ENCODE measurements at places on chromosomes 16 and 17. TPM values are rescaled to one million over a fixed set of nuclear protein-coding genes. Genes with fewer than 3 reads are reported as not detected.

The C16orf46 gene
- 0.18 TPM for total RNA-seq

The TEX19 gene
- 0.26 TPM for total RNA-seq

The TLCD3A gene
- 24.6 TPM for total RNA-seq

The PPY gene
- total RNA-seq = not detected

The KIF19 gene
- 48.1 TPM for total RNA-seq

The CCL5 gene
- not detected for total RNA-seq

The C16orf89 gene
- not detected for total RNA-seq

The HYDIN gene
- 2.5 TPM for total RNA-seq

The RNU2-1 gene
- total RNA-seq = 10,056 TPM

Data from endothelial cell (in vitro differentiated cells).